ENCODE measurements at places on chromosomes 7 and 10.

DNA sequence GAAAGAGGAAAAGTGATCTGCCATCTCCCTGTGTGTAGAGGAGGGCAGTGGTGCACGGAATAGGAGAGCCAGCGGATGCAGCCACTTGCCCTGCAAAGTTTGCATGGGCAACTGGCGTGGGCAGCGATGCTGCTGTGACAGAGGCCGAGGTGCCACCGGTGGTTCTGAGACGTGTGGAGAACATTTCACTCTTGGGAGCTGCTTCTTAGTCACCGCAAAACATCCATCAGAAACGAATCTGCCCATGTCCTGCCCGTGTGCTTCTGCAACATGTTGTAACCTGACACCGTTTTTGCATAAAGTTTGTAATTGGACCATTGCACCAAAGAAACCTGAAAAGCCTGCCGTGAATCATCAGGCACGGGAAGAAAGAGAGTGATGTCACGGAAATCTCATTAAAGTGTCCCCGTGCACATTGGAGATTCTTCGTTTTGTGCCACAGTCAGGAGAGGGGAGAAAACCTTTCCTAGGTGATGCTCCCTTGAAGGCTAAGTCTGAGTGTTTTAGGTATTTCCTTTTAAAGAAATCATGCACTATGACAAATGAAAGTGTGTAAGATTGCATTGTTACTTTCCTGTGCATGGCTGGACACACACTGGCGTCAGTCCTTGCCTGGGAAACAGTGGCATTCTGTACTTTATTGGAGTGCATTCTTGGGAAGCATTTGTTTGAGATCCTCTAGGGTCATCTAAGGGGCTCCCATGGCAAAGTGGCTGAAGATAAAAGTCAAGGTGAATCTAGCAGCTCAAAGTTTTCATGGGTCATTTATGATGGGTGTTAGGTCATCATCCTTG is 302.6 kb downstream of the KLF6 start:
- DNase-seq: no peak

DNA sequence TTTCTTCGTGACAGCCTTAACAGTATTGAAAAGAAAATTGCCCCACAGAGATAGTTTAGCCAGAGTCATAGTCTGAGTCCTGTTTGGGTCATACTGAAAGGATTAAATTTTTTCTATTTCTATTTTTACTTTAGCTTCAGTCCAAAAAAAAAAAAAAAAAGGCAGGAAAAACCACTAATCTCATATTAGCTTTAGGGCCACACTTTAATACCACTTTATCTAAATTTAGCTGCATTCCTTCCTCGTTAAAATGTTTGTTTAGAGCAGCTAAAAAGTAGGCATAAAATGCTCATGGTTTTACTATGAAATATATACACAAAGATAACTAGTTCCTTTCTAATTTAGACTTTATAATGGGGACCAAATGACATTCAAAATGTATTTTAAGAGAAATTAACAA is 216.5 kb upstream of the TMEM196 start:
- DNase-seq: no peak

GRCh38 chr7:44098092-44099068 is 5.8 kb upstream of the AEBP1 start:
- no peak for DNase-seq

DNA sequence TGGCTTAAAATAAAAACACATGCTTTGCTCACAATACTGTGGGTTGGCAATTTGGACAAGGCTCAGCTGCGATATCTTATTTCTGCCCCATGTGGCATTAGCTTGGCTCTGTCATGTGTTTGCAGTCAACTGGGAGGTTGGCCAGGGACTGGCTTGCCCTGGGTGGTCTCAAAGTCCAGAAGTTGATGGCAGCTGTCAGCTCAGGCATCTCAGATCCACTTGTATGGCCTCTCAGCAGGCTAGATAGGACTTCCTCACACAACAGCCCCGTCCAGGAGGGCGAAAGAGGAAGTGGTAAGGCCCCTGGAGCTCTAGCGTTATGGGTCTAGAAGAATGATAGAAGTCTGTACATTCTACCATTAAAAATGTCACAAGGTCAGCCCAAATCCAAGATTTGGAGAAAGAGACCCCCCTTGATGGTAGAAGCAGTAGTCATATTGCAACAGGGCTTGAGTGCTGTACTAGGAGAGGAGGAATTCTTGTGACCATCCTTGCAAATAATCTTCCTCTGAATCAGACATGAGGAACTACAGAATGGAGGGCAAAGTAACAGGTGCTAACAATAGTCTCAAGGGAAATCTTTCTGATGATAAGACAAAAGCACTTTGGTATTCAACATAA is 166.2 kb downstream of the FAM107B start:
- DNase-seq: no peak

GRCh38 chr10:111923032-111923431 is 260.5 kb downstream of the GPAM start:
- DNase-seq: no peak

DNA sequence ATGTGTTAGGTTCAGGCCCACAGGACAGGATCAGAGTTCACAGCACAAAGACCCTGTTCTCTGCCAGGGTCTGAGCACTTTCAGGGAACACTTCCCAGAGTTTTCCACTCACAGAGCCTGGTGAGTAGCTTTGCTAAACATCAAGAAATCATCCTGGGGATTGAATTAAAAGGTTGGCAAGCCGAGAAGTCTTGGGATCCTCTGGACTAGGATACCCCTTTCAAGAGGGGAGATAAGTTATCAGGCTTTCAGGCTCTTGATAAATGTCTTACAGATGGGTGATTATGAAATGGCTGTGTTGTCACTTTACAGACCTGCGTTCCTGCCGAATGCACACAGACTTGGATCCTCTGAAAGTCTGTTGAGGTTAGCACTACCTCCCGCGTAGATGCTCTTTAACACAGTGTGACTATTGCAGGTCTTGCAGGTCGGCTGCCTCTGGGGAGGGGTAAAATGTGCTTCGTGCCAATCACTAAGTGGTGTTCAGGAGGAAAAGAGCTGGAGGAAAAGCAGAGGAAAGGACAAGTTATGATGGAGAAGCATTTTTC is 473.5 kb upstream of the AKR1E2 start:
- no peak for DNase-seq

DNA sequence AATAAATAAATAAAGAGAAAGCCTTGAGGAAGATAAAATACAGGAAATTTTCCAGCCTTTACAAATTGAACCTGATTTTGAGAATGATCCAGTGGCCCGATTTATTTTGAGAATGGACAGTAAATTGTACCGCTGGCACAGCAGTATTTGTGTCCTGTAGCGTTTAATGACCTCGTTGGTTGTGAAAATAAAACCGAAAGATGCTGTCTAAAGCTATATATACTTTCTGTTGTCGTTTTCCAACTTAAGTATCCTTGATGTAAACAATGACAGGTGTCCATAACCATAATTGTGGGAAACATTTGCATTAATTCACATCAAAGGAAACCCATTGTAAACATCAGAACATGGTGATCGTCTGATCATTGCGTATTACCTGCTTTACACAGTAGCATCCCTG is 38.8 kb downstream of the TBXAS1 start:
- DNase-seq: no peak

- no peak for DNase-seq
Measured at GRCh38 chr7:130985361-130985760, 251.4 kb upstream of the KLF14 start.

DNA sequence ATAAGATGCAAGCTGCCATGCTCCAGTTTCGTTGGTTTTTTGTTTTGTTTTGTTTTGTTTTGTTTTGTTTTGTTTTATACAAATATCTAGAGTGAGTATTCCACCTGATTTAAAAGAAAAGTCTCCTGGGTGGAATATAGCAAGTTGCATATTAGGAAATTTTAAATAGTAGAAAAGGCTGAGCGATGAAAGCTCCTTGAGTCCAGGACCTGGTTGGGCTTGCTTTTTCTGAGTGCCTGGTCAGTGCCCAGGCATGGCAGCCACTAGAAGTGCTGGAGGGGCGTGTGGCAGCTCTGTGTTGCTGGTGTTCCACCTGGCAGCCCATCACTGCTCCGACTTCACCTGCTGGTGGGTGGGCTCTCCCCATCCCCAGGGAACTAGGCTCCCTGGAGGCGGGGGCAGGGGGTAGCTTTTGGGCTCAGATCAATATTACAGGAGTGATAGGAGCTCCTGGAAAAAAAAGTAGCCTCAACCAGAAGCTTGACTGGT is 8.0 kb downstream of the COL17A1 start:
- DNase-seq: no peak
